ENCODE measurements at places on chromosomes 5 and 9.

DNA sequence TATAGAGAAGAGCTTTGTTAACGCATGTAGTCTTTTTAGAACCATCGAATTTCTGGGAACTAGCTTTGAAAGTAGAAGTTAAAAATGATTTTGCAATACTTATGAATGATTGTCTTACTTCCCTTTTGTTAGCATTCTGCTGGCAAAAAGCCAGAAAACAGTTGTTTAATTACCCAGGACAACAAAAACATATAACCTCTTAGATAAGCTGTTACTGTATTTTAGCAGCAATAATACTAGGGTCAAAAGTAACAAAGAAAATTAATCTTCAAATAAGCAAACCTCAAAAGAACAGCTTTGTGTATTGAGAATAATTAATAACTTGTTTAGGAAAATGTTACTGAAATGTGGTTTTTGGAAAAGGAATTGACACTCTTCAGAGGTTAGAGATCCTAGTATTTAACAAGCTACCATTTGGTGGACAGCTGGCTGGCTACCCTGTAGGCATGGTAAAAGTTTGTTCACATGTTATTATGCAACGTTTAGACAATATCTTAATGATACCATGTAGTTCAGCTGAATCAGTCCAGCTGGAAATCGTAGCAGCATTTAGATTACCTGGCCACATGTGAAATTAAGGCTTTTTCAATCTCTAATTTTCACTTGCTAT is 3.8 kb downstream of the FGF10 start:
- DNase-seq, result no peak

GRCh38 chr9:126475933-126476555 is 137.7 kb upstream of the LMX1B start:
- DNase-seq, result no peak

- DNase-seq, result no peak
These were observed 155.9 kb downstream of the NR2F1-AS1 start for GRCh38 chr5:93425096-93425495.

- no peak for DNase-seq
These were observed 75.3 kb upstream of the IL12B start for GRCh38 chr5:159405611-159406031.

DNA sequence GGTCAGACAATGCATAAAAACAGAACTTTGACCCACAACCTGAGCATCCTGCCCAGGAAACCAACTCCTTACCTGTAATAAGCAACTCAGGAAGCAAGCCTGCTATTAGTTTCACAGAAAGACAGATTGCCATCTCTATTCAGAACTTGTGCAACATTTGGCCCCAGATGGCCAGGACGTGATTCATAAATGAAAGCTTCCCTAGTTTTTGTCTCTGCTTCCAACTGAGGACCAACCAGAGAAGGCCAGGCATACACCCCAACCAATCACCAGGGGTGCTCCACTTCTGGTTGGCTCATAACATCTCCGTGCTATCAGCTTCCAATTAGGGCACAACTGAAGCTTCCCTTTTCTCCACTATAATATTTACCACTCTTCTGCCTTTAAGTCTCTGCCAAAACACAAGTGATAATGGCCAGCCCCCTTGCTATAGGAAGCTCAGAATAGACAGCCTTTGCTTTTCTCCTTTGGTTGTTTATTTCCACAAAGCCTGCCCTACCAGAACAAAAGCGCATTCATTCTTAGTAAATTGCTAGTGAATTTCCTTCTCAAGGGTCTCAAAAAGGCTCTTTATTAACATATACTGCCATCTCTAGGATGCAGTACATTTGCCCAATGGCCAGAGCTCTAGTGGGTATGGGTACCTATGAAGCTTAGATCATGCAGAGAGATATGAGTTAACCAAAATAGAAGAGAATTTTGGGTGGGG is 289.7 kb upstream of the DAP start:
- DNase-seq, result no peak

GRCh38 chr5:143174714-143175398 is 228.6 kb downstream of the NR3C1 start:
- DNase-seq, result no peak

- no peak for DNase-seq
These were observed 130.4 kb downstream of the TMEM174 start for GRCh38 chr5:73303148-73304079.

DNA sequence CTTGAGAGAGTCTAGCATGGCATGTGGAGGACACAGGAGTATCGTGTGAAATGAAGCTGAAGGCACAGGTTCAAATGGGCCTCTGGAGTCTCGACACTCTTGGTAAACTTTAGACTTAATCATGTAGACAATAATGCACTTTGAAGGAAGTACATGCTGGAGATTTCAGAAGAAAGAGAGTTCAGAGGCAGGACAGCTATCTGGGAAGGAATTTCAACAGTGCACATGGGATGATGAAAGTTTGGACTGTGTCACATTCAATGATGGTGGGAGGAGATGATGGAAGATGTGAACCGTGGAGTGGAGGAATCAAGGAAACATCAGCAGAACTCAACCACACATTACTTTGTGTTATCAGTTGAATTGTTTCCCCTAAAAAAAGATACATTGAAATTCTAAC is 88.6 kb upstream of the PAPPA start:
- DNase-seq, result no peak

- no peak for DNase-seq
These were observed 759.1 kb downstream of the PRELID2 start for GRCh38 chr5:145076040-145076439.

DNA sequence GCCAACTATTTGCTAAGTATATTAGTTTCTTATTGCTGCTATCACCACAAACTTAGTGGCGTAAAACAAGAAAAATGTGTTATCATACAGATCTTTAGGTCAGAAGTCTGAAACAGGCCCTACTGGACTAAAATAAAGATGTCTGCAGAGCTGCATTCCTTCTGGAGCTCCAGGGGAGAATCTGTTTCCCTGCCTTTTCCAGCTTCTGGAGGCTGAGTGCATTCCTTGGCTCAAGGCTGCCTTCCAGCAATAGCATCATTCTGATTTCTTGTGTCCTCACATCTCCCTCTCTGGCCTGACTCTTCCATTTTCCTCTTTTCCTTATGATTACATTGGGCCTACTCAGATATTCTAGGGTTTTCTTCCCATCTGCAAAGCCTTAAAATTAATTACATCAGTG is 15.9 kb downstream of the MAN2A1 start:
- no peak for DNase-seq

GRCh38 chr9:136722969-136723356 is 10.6 kb downstream of the DIPK1B start:
- no peak for DNase-seq
